ENCODE measurements at places on chromosomes 4 and X. TPM values are rescaled to one million over a fixed set of nuclear protein-coding genes. Genes with fewer than 3 reads are reported as not detected.

The KCTD8 gene
- total RNA-seq = not detected

The CACNA1F gene
- total RNA-seq = 0.09 TPM

The PPM1K gene
- total RNA-seq = 24.3 TPM

The ZNF732 gene
- total RNA-seq = not detected

The EMCN gene
- total RNA-seq = not detected

The L1CAM gene
- 12.8 TPM for total RNA-seq

The CT55 gene
- total RNA-seq = not detected

The MAGED2 gene
- 96.0 TPM for total RNA-seq

The NKX3-2 gene
- total RNA-seq = 2.4 TPM

The SSX2B gene
- total RNA-seq = not detected

The SOX3 gene
- total RNA-seq = not detected

The RENBP gene
- total RNA-seq = 1.2 TPM

The SPON2 gene
- total RNA-seq = 4.0 TPM

The MAGEA4 gene
- total RNA-seq = not detected

The USP17L10 gene
- total RNA-seq = not detected

The SHROOM4 gene
- 0.09 TPM for total RNA-seq

The POLA1 gene
- total RNA-seq = 21.6 TPM

The RAB39B gene
- 0.23 TPM for total RNA-seq

The STARD8 gene
- not detected for total RNA-seq

Measured in Caco-2 (cell line).